NCI-H187 (cell line): ENCODE measurements at places on chromosomes 4 and X.

DNA sequence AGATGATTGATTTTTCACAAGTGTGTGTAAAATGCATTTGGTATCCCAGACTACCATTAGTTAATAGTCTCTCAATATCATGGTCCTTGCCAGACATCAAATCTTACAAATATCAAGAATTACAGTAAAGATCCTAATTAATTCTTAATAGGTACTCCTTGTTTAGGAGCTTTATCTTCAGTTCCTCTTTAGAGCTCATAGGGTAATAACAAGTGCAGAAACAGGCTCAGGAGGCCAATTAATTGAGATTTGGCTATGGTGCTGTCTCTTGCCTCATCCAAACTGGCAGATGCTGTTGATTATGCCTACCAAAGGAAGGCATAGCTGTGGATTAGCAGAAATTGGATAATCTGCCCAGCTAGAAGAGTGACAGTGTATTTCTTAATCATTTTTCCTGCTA, 6.9 kb downstream of the MTMR1 start:
- no peak for DNase-seq

DNA sequence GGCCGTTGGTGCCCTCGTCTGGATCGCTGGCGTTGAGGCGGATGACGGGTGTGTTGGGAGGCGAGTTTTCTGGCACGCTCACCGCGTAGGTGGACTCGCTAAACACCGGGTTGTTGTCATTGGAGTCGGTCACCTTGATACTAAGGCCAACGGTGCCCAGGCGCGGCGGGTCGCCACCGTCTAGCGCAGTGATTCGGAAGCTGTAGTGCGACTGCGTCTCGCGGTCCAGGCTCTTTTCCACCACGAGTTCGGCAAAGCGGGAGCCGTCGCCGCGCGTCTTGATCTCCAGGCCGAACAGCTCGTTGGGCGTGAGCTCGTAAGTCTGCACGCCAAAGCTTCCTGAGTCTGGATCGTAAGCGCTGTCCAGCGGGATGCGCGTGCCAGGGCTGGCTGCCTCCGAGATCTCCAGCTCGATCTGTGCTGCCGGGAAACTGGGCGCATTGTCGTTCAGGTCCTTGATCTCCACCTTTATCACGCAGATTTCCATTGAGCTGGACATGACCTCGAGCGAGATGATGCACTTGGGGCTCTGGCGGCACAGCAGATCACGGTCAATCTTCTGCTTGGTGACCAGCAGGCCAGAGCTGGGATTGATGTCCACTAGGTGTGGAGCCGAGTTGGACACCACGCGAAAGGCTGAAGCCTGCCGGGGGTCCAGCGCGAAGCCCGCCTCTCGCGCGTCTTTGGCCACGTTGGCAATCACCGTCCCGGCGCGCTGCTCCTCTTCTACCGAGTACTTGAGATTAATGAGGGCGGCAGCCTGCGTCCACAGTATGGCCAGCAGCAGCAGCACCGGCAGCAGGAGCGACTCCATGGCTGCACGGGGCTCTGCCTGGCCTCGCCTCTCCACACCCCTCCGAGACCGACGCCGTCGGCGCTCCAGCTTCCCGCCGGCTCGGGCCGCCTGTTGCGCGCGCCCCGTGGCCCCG, 2.0 kb downstream of the PCDH19 start:
- DNase-seq = no peak

GRCh38 chr4:142407596-142407995, 438.5 kb downstream of the INPP4B start:
- no peak for DNase-seq

DNA sequence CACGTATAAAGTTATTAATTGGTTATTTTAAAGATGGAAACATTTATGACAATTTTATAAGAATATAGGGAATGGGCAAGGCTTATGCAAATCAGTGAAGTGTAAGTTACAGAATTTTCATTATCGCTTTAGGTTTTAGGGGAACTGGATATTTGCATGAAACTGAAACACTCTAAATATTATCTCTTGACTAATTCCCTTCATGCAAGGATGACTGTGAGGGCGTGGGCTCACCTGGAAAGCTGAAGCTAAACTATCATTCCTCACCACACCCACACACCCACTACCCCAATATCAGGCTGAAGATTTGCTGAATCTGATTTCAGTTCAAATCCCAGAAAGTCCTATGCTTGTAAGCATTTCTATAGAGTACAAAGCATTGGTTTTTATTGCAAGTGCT, 81.7 kb upstream of the ARHGAP24 start:
- DNase-seq = no peak

GRCh38 chr4:155085843-155086530, 122.4 kb upstream of the NPY2R start:
- DNase-seq = no peak
